Activated CD4-positive, alpha-beta T cell treated with anti-CD3 and anti-CD28 coated beads, Interleukin-2, amount 10 ng/mL, durations not matched to agents 24 days and 14 days (primary cell): ENCODE measurements at places on chromosomes 11 and 22. TPM values are rescaled to one million over a fixed set of nuclear protein-coding genes. Genes with fewer than 3 reads are reported as not detected.
A peak's percentile ranks its signal among the peaks of the same experiment; 100 is the strongest.

IL17RA gene
- 18.4 and 19.8 TPM in 2 replicates for total RNA-seq

MMP27 gene
- total RNA-seq: not detected in 2 replicates

RIMBP3C gene
- total RNA-seq: 0.19 and 0.26 TPM in 2 replicates

TSSK2 gene
- total RNA-seq: not detected in 2 replicates

GRCh38 chr22:31625661-31626426 lies 36.2 kb downstream of the PISD start:
- no peak for DNase-seq

DNA sequence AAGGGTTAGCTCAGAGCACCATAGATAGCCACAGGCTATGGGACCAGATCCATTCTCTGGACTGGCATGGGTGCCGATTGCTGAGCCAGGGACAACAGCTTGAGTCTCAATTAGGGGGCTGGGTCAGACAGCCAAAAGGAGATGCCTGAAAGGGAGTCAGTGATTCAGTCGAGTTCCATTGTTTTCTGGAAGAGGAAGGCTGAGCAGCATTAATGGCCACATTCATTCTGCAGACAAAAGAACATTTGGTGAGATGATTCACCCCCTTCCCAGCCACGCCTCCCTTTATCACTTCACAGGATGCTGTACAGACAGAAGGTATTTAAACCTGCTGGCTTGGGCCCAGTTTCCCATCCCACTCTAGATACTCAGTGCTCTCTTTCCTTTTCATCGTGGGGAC lies 131.9 kb downstream of the ADAMTS15 start:
- DNase-seq: no peak

DNA sequence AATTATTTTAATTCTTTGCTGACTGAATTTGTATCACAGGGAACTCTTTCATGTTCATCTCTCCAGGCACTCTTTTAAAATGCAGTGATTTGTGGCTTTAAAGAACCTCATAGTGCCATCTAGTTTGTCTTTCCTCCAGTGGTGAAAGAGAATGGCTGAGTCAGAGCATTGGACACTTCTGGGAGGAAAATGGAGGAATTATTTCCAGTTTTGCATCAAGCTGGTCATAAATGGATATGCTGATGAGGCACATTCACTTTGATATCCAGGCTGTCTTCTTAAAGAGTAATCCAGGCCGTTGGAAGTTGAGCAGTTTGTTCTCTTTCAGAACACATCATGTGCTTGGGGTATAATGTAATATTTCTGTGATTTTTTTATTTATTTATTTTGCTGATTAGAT lies 273.7 kb downstream of the DDX10 start:
- DNase-seq: no peak

- DNase-seq: peak; percentile 94
Measured at GRCh38 chr11:67240576-67241389, 25.5 kb upstream of the GRK2 start.

DNA sequence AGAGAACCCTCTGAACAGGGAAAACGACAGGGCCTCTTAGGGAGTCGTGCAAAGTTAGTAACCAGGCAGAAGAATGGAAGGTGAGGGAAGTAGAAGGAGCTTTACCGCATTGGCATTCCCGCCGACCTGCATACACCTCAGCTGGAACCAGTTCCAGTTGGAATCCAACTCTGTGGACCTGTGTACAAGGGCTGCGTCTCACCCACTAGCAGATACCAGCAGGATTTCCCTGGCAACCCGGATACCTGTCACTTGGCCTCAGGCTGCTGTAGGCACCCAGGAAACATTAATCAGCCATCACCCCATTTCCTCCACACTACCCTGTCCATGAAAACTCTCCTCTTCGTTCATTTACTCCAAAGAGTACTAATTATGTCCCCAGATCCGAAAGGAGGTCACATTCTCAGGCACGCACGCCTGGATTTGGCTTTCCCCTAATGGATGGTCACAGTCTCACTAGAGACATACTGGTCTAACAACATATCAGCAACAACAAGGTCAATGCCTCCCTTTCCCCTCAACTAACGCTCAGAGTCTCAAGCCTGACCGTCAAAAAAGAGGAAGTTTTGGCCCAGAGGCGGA lies 842 bp downstream of the ARFGAP2 start:
- no peak for DNase-seq

DNA sequence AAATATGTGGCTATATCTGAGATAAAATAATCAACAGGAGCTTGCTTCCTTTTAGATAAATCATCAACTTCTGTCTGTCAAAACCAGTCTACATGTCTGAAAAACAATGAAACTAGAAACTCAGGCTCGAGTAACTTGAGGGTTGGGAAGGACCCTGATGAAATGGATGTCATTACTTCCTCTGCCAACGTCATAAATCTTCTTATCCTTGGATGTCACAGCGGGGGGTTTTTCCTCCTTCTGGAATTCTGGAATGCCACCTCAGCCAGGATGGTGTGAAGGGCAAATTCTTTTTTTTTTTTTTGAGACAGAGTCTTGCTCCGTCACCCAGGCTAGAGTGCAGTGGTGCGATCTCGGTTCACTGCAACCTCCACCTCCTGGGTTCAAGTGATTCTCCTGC lies 13.4 kb downstream of the LGR4 start:
- DNase-seq: no peak

DNA sequence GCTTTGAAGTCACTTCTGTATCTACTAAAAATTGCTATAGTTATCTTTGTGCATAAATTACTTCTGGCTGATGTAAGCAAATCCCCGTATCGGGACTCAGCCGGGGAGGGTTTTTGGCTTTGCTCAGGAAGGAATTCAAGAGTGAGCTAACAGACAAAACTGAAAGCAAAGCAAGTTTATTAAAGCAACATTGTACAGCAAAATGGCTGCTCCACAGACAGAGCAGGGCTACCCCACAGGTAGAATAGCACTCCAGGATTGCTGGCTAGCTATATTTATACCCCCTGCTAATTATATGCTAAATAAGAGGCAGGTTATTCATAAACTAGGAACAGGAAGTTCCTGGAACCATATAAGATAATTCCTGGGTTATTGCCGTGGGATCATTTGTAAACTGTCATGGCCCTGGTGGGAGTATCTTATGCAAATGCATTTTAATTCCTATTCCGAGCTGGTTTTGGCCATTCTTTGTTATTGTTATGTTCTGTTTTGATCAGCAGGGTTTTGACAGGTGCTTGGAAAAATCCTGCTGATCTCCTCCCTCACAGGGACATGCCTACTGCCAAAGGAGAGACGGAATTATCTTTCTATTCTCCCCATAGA lies 15.2 kb downstream of the MIF start:
- DNase-seq: no peak

DNA sequence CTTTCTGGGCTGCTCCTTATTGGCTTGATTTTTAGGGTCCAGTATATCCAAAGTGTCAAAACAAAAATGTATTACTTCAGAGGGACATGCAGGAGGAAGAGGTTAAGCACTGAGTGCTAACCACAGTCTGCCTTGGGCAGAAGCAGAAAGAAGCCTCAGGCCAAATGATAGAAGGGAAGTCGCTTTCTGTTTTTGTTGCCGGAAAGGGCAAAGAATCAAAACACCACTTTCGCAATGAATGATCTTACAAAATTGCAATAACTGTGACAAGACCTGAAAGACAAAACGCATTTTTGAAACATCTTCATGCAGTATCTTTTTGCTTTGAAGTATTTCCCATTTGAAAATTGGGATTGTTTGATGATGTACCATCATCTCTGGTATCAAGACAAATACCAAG lies 70.1 kb upstream of the PICALM start:
- DNase-seq: peak; percentile 79

- peak; percentile 76 for DNase-seq
Measured at GRCh38 chr11:82701847-82702520, 31.7 kb downstream of the FAM181B start.
